ENCODE measurements at places on chromosomes 6 and 20.

DNA sequence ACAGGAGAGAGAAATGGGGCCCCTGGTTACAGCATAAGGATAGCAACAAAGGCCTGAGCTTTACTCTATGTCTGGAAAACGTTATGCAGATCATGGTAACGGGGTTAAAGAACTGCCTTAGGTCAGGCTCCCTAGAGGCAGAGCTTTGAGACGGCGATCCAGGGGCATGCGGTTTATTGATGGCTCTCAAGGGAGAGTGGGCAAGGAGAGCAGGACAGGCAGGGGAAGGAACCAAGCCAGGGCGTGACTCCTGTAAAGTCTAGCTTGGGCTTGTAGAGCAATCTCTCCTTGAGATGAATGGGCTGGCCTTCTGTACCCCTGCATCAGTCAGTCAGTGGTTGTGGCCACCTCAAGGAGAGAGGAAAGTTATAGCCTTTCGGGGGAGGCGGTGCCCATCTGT is 12.5 kb upstream of the FERMT1 start:
- DNase-seq = no peak

- no peak for DNase-seq
Observed at GRCh38 chr20:5923493-5923892, 26.8 kb downstream of the TRMT6 start.

DNA sequence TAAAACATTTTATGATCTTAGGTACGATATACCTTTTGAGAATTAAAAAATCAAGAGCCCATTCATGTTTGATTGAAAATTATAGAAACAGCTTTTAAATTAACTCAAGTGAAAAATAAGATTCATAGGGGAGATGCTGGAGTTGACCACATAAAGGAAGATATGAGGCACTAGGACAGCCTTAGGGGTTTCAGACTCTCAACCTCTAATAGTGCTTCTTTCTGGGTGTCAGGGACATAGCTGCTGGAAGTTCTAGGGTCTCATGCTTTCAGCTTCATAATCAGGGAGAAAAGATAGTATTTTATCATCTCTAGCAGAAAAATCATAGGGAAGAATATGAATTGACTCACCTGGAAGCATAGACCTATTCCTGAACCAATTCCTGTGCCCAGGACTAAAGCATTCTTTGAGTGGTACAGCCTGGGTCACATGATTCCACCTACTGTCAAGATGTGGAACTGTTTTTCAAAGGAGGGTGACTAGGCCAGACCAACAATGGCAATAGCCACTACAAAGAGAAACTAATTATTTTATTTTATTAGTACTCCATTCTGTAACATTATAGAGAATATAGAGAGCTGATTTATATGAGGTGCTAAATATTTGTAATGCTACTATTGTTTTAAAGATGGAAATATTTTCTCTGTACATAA is 27.8 kb upstream of the CENPW start:
- peak; percentile 48 for DNase-seq

DNA sequence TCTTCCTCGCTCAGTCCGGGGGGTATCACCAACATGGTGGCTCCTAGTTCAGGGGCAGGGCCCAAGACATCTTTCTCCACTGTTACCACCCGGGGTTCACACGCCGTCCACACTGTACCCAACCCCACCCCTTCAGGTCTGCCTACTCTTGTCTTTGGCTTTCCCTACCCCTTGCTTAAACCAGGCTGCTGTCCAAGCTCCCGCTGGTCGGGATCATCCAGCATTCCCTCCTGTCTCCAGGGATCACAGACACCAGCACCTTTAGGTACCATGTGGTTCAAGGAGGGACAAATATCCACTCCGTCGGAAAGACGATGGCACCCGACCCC is 395 bp downstream of the NELFE start:
- no peak for DNase-seq

DNA sequence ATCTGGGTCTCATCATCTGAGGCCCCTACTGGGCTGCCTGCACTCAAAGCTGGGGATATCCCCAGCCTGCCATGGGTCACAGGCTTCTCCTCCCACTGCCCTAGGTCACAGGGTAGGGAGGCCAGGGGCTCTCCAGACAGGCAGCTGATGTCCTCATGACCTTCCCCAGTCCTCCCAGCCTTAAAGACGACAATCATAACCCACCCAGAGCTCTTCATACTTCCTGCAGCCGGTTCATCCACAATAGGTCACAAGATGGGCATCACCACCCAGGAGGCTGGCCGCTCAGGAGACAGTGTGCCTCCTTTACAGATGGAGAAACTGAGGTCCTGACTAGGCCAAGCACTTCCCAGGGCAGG is 15.2 kb downstream of the TFEB start:
- no peak for DNase-seq

GRCh38 chr6:83889621-83890020 is 30.1 kb downstream of the CYB5R4 start:
- no peak for DNase-seq

- no peak for DNase-seq
Observed at GRCh38 chr20:15252304-15252703, 914.9 kb upstream of the FLRT3 start.

DNA sequence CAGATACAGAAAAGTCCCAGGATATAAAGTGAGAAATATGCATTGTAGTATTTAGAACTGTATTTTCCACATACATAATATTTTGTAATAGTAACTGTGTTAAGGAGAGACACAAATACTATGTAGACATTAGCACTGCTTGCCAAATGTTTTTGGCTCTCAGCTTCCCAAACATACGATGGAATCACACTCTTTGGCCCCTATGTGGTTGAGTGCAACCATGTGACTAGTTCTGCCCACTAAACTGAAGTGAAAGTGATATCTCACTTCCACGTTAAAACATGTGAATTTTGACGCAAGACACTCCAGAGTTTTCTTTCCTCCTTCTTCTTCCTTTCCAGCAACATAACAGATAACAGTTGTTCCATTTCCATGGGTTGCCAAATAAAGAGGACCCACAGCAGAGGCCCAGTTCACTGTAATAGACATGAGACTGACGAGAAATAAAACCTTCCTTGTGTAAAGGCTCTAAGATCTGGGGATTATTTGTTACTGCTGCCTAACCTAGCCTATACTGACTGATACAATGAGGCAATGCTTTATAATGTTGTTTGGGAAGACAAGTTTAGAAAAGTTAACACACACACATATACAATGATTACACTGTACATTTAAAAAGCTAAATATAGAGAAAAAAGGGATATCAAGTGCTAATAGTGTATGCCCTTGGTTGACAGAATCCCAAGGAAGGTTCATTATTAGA is 97.2 kb downstream of the PTPRT start:
- no peak for DNase-seq

DNA sequence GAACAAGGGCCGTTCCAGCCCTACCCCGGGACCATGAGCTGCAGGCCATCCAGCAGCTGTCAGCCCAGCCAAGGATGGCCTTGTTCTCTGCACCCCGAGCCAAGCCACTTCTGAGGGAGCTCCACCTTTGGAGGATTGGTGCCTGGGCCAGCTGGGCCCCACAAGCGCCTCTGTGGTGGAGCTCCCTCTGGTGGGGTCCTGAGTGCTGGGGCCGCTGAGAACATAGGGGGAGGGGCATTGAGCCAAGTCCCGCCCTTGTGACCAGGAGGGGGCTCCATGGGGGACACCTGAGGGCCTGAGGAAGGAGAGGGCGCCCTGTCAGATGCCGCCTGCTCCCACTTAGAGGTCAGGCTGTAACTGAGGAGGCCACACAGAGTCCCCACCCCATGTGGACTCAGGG is 43.2 kb downstream of the YTHDF1 start:
- DNase-seq = no peak
